Activated CD4-positive, CD25-positive, alpha-beta regulatory T cell treated with anti-CD3 and anti-CD28 coated beads, Interleukin-2, amount 50 U/mL, for 72 hours (primary cell): ENCODE measurements at places on chromosomes 11 and 22.

- DNase-seq = no peak
Measured at GRCh38 chr11:34964610-34965331, 48.4 kb downstream of the PDHX start.

DNA sequence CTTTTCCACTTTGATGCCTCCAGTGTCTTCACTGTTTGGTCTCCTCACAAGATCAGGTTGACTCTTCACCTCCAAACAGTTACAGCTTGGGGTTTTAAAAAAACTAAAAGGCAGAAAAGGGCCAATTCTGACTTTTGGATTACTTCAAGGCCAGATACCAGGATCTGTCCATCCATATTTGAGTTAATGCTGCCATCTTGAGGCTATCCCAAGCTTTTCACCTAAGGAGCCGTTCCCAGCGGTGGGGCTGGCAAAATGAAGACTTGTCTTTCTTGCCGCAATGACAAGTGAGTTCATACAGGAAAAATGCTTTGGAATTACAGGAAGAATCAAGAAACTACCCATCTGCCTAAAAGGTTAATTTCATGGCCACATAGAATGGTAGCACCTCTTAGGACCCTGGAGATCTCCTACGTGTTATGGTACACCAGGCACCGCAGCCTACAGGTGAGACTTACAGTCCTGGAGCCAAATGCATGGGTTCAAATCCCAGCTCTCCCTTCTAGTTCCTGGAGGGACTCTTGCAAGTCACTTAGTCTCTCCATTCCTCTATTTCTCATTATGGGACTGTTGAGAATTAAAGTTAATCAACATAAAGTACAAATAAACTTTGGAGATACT lies 6.0 kb upstream of the OR5B21 start:
- no peak for DNase-seq

GRCh38 chr11:120336641-120337354 lies 585 bp downstream of the ARHGEF12 start:
- DNase-seq = peak; percentile 53

- no peak for DNase-seq
Measured at GRCh38 chr11:69649576-69649900, 8.6 kb downstream of the CCND1 start.

DNA sequence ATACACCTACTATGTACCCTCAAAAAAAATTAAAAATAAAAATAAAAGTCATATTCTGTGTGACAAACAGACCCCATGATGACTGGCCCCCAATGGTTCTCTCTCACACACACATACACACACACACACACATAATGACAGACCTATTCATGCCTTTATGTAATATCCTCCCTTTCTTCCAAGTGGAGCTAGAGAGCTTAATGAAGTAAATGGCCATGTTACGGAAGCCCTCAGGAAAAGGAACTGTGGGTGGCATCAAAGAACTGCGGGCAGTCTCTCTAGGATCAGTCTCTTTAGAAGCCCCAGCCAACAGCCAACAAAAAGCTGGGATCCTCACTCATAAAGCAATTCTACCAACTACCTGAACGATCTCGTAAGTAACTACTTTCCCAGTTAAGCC lies 125.5 kb downstream of the SIK3 start:
- no peak for DNase-seq

- no peak for DNase-seq
Measured at GRCh38 chr11:36258730-36259360, 30.4 kb downstream of the COMMD9 start.

DNA sequence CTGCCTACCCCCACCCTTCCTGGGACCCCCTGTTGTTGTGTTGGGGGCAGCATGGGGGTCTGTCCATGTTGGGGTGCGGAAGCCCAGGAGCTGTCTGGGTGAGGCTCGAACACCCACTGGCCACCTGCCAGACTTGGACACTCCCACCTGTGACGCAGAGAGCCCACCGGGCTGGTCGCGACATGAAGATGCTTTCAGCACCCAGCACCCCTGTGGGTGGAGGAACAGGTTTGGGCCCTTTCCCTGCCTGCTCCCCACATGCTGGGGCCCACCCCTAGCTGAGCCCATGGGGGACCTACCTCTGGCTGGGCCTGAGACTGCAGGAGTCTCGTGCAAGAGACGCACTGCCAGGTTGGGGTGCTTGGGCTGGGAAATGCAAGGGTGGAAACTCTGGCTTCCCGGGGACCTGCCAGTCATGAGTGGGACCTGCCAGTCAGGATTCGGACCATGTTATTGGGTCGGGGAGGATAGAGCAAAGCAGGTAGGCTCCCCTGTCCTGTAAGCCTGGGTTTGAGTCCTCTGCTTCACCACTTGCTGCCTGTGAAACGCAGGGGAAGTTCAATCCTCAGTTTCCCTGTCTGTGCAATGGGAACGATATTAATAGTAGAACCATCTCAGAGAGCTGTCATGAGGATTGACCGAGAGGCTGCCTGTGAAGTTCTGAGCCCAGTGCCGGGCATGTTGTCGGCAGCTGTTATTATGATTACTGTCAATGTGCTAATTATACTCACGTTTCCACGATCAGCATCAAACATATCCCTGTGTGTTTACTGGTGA lies 24.1 kb downstream of the KIAA1671 start:
- no peak for DNase-seq

DNA sequence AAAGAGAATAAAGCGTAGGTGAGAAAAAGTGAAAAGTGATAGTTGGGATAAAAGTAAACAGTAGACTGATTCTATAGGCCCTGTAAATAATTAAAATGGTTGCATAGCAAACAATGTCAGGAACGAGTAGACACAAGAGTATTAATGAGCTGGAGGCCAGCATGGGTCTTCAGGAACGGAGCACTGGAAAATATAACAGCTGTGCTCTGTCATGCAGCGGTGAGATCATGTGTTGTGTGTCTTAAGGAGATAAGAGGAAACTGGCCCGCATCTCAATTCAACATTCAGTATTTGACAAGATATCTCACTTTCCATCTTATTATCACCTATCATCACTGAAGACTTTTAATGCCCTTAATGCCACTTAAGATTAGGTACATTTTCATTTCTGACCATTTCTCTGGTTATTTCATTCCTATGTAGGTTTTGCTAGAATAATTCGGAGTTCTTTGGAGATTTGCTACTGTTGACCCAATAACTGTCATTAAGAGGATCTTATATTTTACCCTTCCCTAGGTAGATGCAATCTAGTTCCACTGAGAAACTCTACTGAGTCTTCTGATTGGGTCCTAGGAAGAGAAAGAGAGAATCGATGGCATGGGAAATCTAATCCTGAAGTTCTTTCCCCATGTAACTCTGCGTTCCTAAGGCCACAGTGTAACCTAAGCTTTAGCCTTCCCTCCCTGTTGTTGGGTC lies 35.5 kb upstream of the VWA5A start:
- DNase-seq = no peak

DNA sequence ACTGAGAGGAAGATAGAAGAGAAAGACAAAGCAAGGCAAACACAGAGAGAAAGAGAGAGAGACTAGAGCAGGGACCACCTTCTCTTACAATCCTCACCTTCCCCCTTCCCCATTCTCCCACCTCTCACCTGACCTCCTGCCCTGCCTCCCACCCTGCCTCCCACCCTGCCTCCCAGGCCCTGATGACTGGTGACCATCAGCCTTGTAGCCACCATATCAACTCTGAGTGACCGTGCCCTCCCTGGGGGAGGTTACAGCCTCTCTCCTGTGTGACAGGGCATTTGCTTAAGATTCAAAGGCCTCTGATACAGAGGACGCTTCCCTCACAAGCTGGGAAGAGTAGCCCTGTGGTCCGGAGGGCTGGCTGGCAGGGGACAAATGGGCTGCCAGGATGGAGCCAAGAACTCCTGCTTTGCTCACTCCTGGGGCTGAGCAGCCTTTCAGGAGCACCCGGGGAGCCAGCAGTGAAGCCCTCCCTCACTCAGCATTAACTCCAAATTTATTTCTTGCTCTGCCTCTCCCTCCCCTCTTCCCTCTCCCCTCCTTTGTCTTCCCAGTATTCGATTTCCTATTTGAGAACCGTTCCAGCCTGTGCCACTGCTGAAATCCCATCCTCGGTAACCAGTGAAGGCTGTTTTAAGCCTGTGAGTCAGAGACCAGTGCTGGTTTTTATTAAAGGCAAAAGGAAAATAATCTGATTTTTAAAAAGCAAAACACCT lies 125.2 kb upstream of the SYT13 start:
- no peak for DNase-seq
